Pons (tissue), 1 donor: ENCODE measurements at places on chromosomes 7 and 10.

GRCh38 chr10:59126991-59127390 lies 49.5 kb upstream of the PHYHIPL start:
- DNase-seq: no peak

DNA sequence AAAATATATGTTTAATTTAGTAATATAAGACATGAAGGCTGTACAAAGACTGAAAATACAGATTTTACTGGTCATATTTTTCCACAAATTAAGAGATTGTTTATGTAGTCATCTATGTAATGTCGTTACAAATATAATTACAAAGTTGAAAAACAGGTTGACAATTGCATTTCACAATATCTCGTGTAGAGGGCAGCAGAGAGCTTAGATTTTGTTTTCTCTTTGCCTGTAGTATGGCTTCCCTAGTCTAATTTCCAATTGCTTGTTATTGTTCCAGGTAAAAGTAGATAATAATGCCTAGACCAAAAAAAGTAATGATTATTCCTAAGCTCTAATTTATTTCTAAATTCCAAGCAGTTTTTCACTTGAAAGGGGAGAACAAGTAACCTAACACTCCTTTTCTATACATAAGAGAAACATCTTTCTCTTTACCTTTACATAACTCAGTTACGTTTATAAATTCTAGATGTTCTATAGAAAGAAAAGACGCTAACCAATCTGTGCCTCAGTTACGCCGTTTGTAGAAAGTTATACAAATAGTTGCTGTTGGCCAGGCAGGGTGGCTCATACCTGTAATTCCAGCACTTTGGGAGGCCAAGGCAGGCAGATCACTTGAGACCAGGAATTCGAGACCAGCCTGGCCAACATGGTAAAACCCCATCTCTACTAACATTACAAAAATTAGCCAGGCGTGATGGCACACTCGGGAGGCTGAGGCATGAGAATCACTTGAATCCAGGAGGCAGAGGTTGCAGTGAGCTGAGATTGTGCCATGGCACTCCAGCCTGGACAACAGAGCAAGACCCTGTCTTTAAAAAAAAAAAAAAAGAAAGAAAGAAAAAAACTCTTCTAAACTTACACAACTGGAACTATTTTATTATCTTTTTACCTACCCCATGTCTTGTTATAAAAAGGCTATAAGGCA lies 30.0 kb downstream of the NET1 start:
- peak; percentile 67 for DNase-seq

DNA sequence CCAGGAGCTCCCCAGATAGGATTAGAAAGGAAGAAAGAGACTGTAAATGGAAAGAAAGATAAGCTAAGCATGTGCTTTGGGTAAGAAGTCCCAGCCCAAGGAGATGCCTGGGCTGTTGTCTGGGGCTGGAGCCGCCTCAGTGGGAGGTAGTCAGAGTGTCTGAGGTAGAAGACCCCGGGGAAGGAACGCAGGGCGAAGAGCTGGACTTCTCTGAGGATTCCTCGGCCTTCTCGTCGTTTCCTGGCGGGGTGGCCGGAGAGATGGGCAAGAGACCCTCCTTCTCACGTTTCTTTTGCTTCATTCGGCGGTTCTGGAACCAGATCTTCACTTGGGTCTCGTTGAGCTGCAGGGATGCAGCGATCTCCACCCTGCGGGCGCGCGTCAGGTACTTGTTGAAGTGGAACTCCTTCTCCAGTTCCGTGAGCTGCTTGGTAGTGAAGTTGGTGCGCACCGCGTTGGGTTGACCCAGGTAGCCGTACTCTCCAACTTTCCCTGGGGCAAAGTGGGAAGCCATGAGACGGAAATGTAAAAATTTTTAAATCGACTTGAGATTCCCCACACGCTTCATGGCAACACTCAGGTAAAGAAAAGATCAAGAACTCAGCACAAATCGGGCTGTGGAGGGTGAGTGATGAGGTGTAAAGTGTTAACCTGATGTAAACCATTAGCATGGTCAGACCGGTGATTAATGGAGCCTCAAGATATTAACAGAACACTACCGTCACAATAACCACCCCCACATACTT lies 1.3 kb downstream of the HOXA1 start:
- DNase-seq: no peak

DNA sequence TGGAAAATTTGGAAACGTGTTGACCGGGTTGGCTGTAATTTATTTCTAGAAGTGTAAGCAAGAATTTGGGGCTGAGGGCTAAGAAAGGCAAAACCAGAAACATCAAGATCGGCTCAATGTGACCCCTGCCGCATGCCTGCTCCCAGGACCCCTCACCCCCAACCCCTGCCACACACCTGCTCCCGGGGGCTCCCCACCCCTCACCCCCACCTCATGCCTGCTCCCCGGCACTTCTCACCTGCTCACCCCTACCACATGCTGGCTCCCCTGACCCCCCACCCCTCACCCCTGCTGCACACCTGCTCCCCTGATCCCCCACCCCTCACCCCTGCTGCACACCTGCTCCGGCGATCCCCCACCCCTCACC lies 19.0 kb upstream of the CFAP46 start:
- DNase-seq: no peak

DNA sequence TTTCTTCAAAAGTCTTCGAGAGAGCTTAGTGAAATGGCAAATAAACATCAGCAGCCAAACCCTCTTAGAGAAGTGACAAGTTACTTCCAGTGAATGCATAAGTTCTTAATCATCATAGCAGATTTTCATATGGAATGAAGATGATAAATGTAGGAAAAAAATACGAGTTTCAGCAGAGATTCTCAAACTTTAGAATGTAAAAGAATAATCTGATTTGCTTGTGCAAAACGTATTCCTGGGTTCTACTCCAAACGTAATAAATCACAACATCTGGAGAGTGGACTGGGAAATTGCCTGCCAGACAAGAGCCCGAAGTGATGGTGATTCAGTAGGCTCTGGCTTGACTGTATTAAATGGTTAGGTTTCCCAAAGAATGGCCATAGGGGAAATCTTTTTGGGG lies 62.2 kb downstream of the AKR1E2 start:
- DNase-seq: no peak

- no peak for DNase-seq
Observed at GRCh38 chr7:8371742-8372141, 61.7 kb upstream of the NXPH1 start.

GRCh38 chr7:36114355-36114754 lies 38.7 kb upstream of the EEPD1 start:
- no peak for DNase-seq

DNA sequence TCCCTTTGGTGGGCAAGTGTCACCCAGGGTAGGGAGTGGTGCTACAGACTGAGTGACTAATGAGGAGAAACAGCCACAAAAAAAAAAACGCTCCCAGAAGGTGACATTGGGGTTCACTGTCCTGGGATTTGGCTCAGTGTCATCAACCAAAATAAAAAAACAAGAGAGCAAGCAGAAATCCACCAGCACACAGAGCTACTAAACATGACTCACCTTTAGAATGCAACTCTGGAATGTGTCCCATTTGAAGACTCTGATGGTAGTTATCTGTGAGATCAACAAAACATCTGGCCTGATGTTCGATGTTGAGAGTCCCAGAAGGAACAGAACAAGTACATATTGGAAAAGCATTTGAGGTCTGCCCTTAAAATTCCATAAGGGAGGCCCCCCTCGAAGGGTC lies 200.3 kb upstream of the LYZL2 start:
- no peak for DNase-seq

GRCh38 chr7:46569133-46569465 lies 648.0 kb upstream of the IGFBP3 start:
- no peak for DNase-seq

- DNase-seq: no peak
Observed at GRCh38 chr10:67668448-67668847, 27.5 kb downstream of the CTNNA3 start.

DNA sequence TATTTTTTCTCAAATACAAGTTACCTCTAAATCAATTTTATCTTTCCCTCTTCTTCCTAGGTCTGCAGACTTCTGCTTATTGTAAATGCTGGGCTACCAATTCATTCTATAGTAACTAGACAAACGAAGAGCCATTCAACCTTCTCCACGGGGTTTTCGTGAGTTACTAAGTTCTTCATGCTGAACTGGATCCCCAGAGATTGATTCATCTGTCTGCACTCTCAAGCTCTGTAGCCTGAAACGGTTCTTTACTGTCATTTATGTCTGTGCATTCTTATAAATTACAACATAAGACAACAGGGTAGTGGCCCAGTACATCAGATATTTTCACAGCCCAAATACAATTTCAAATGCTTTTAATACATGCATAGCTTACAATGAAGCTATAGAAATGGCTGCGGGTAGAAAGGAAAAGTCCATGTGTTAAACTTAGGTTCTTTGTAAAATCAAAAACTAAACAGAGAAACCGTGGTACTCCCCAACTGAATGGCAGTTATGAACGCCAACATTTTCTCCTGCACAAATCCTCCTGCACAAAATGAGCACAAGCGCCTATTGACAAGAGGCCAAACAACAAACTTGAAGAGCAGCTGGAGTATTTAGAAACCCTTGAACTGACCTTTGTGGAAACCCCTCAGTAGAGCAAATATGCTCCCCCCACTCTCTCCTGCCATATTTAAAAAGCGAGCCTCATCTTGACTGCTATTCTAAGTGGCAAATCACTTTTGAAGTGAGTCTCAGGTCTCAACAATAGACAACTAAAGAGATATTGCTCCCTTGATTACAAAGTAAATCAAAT lies 20.7 kb downstream of the LAMB1 start:
- DNase-seq: no peak

- DNase-seq: no peak
Observed at GRCh38 chr10:17077346-17077781, 52.2 kb downstream of the CUBN start.

GRCh38 chr10:129675027-129675769 lies 208.2 kb downstream of the MGMT start:
- no peak for DNase-seq

DNA sequence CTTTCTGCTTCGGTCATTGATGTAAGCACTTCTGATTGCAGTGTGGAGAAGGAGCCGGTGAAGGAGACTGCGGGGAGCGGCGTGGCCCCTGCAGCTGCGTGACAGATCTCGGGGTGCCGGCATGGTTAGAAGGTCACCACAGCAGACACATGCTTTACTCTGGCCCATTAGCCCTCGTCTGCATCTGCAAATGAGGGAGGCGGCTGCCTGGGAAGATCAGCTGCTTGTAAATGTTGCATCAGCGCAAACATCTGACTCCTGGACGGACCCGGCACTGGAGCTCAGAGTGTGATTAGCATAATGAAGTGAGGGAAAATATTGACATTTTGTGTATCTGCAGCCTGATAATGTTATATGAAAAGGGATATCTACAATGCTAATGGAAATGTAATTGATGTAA lies 30.5 kb upstream of the MNX1 start:
- no peak for DNase-seq

DNA sequence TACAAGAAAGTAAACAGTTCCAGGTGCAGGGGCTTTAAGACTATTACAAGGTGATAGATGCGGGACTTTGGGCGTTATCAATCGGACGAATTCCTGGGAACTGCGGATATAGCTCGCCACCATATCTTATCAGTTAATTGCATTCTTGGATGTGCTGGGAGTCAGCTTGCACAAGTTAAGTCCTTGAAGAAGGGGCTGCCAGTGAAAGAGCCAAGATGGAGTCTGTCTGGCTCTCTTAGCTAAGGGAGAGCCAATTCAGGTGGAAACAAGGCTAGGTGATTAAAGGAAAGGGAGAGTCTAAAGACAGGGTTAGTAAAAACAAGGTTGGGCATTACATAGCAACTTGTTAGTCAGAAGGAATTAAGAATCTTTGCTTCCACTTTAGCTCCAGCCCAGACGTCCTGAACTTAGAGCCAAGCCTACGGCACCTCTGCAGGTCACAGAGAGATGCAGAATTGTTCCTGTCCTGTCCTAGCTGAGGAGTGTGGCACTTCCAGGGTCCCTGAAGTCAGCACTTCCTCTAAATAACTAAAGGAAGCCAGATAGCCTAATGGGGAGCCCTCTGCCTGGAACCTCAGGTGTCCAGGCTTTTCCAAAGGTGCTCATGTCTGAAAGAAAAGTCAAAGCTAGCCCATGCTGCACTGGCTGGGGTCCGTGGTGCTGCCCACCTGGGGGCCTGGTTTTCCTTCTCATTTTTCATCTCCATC lies 17.3 kb downstream of the ZC3HAV1 start:
- no peak for DNase-seq

DNA sequence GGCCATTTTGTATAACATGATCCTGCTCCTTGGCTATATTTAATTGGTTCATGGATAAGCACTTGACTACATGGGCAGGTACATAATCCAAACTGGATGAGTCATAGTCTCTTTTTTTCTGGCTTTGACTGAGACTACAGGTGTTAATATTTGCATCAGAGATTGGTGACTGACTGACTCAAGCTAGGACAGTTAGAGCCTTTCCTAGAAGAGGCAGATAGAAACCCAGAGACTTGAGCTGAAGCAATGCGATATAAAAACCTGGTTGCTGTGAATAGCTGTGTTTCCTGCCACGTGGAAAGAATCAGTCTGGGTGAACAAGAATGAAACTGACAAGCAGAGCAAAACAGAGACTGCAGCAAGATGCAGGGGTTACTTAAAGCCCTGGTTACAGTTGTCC lies 81.0 kb downstream of the SAMD9 start:
- peak; percentile 11 for DNase-seq

GRCh38 chr7:134692344-134692705 lies 45.7 kb downstream of the BPGM start:
- DNase-seq: no peak
